ENCODE measurements at places on chromosomes 11 and 22. TPM values are rescaled to one million over a fixed set of nuclear protein-coding genes. Genes with fewer than 3 reads are reported as not detected.

The TMEM191C gene
- polyA plus RNA-seq, result 1.3 TPM

The MPPED1 gene
- 0.37 TPM for polyA plus RNA-seq

The MIOX gene
- 0.20 TPM for polyA plus RNA-seq

The MMP8 gene
- 0.13 TPM for polyA plus RNA-seq

The SLC6A5 gene
- polyA plus RNA-seq, result not detected

The SPON1 gene
- polyA plus RNA-seq, result 113 TPM

The NRGN gene
- 25.1 TPM for polyA plus RNA-seq

The ZNF202 gene
- 20.9 TPM for polyA plus RNA-seq

The CCDC89 gene
- 5.1 TPM for polyA plus RNA-seq

The NCR3LG1 gene
- 0.63 TPM for polyA plus RNA-seq

Data from left lung (tissue), 14 donors.